ENCODE measurements at places on chromosomes 13 and 19.

- no peaks in the 10 kb centered on the region for H3K27me3 ChIP-seq
- H3K4me1 ChIP-seq = no peaks in the 10 kb centered on the region
- no peak overlapping the region for H3K4me3 ChIP-seq
Observed at GRCh38 chr13:105821337-105821736, 714.1 kb downstream of the EFNB2 start.

DNA sequence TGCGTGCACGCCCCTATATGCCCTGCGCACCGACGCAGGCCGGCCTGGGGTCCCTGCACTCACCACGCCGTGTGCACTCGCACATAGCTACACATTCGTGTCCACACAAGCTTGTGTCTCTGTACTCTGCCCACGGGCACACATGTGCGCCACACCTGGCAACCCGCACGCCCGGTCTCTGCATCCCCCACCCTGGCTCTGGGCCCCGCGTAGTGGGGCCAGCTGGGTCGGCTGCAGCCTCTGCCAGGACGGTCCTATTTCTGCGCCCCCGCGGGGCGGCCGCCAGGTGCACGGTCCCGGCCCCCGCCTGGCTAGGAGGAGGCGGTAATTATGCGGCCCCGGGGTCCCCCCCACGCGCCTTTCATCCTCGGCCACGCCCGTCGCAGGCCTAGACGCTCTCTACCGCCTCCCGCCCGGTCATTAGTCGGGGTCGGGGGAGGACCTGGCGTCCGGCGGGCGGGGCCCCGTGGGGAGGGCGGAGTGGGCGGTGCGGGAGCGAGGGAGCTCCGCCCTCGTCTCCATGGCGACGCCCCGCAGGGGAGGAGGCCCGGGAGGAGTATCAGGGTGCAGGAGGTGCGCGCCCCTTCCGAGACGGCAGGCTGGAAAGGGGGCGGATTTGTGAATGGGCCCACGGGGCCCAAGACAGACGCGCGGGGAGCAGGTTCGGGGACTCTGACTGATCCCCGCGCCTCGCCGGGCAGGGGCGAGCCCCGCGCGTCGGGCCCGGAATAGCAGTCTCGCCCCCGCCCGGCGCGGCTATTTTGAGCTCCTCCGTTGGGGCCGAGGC, 2.8 kb upstream of the CIRBP start:
- H3K36me3 ChIP-seq = no peaks in the 10 kb centered on the region
- peaks cover 76% of the 10 kb centered on the region for H3K4me1 ChIP-seq
- no peaks in the 10 kb centered on the region for H3K27me3 ChIP-seq
- DNase-seq = peak; percentile 83
- H3K27ac ChIP-seq = peak overlapping the region; percentile 84
- peak overlapping the region; percentile 54 for H3K4me3 ChIP-seq

DNA sequence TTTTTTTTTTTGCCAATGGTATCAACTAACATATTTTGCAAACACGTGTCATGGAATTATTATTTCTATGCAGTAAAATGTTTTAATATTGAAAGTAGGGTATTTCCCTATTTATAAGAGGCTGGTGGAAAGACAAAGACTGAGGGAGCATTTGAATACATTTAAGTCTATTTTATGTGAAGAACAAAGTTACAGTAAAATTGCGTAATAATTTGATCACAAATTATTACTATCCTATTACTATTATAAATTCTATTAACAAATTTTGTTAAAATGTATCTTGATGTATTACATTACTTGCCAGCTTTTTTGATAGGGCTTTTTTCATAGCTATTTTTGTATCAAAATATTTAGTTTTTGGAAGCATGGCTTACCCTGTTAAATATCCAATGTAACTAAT, 58.4 kb downstream of the GPC5 start:
- no peaks in the 10 kb centered on the region for H3K27me3 ChIP-seq
- H3K36me3 ChIP-seq = no peaks in the 10 kb centered on the region
- no peak overlapping the region for H3K27ac ChIP-seq
- no peaks in the 10 kb centered on the region for H3K4me1 ChIP-seq
- DNase-seq = no peak

GRCh38 chr19:39377373-39378362, 13.2 kb downstream of the PAF1 start:
- no peak overlapping the region for H3K27ac ChIP-seq
- no peak for DNase-seq
- no peaks in the 10 kb centered on the region for H3K27me3 ChIP-seq

- no peak overlapping the region for H3K4me3 ChIP-seq
- no peaks in the 10 kb centered on the region for H3K36me3 ChIP-seq
- no peaks in the 10 kb centered on the region for H3K4me1 ChIP-seq
Observed at GRCh38 chr13:84776593-84776992, 894.3 kb upstream of the SLITRK1 start.

GRCh38 chr13:84654654-84655275, 772.5 kb upstream of the SLITRK1 start:
- H3K36me3 ChIP-seq = no peaks in the 10 kb centered on the region
- no peak overlapping the region for H3K4me3 ChIP-seq

DNA sequence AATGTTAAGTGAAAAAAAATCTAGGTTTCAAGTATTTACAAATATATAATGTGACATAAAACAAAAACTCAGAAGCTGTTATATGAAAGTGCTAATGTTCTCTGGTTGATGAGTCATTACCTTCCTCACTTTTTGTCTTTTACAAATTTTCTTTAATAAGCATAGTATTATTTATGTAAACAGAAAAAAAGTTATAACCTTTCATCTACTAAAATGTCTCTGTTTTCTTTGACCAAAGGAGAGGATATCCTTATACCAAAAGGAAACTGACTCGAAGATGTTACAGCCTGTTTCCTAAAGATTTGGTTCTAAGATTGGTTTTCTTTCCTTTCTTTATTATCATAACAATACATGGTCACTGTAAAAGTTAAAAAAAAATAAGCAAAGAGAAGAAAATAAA, 38.0 kb downstream of the RCBTB2 start:
- no peak overlapping the region for H3K4me3 ChIP-seq
- H3K36me3 ChIP-seq = no peaks in the 10 kb centered on the region
- no peaks in the 10 kb centered on the region for H3K27me3 ChIP-seq
- peaks cover 47% of the 10 kb centered on the region for H3K4me1 ChIP-seq
- no peak for DNase-seq

- H3K36me3 ChIP-seq = no peaks in the 10 kb centered on the region
- H3K4me3 ChIP-seq = no peak overlapping the region
- H3K27me3 ChIP-seq = no peaks in the 10 kb centered on the region
- H3K27ac ChIP-seq = no peak overlapping the region
- no peaks in the 10 kb centered on the region for H3K4me1 ChIP-seq
Observed at GRCh38 chr13:50740052-50740741, 103.3 kb downstream of the DLEU7 start.

GRCh38 chr19:10260141-10260584, 8.1 kb downstream of the MRPL4 start:
- H3K27me3 ChIP-seq = no peaks in the 10 kb centered on the region
- H3K36me3 ChIP-seq = peaks cover 38% of the 10 kb centered on the region
- H3K4me1 ChIP-seq = peaks cover 4% of the 10 kb centered on the region
- DNase-seq = no peak

DNA sequence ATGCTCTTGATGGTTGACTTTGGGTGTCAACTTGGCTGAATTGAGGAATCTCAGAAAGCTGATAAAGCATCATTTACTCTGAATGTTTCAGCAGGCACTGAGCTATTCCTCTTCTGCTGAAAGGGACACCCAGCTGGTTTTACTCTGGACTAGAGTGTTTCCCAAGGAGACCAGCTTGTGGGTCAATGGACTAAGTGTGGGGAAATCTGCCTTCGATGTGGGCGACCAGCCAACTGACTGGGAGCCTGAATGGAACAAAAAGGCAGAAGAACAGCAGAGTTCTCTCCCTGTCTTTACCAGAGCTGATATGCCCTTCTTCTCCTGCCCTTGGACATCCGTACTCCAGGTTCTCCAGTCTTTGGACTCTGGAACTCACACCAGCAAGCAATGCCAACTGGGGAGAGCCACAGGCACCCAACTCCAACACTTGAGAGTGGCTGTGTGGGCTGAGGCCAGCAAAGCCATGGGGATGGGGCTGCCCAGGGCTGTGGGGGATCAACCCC, 32.2 kb downstream of the MRPL57 start:
- H3K4me3 ChIP-seq = no peak overlapping the region
- no peak for DNase-seq
- H3K4me1 ChIP-seq = no peaks in the 10 kb centered on the region

GRCh38 chr19:1181606-1182005, 7.5 kb upstream of the SBNO2 start:
- no peak overlapping the region for H3K4me3 ChIP-seq
- no peak overlapping the region for H3K27ac ChIP-seq
- no peaks in the 10 kb centered on the region for H3K36me3 ChIP-seq
- peaks cover 2% of the 10 kb centered on the region for H3K27me3 ChIP-seq
- H3K4me1 ChIP-seq = peaks cover 11% of the 10 kb centered on the region

DNA sequence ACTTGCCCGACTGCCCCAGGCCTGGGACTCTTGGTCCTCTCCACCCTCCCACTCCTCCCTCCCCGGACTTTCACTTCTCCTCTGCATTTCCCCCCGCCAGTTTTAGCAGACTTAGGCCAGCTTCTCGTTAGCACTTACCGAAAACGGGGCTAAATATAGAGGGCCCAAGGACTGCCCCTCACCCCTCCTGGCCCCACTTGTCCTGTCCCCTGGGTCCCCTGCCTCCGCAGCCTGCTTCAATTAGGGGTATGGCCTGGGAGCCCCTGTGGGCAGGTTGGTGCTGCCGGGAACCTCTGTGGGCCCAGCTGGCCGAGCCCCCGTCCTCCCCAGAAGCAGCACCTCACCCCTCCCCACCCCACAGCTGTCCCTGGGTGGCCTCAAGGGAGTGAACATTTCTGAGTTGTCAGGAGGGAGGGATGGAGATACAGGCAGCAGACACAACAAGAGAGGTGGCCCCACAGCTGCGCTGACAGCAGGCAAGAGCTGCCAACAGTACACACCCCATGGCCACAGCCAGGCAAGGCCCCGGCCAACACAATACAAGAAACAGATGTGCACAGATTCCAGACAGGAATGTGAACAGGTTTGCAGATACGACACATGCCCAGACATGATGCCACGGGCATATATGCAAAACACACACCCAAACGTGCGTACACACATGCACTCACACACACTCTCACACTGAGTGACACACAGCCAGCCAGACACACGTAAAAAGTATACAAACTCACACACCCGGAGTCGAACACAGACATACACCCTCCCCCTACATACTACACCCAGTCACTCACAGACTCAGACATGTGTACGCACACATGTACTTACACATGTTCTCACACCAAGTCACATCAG, 2.6 kb downstream of the POU2F2 start:
- H3K27ac ChIP-seq = peak overlapping the region; percentile 80
- H3K27me3 ChIP-seq = no peaks in the 10 kb centered on the region
- peaks cover 61% of the 10 kb centered on the region for H3K4me1 ChIP-seq
- DNase-seq = no peak
- H3K4me3 ChIP-seq = peak overlapping the region; percentile 7
- H3K36me3 ChIP-seq = no peaks in the 10 kb centered on the region

- H3K36me3 ChIP-seq = no peaks in the 10 kb centered on the region
- H3K4me1 ChIP-seq = no peaks in the 10 kb centered on the region
- no peak overlapping the region for H3K4me3 ChIP-seq
Observed at GRCh38 chr13:39224671-39225240, 186.5 kb downstream of the NHLRC3 start.

DNA sequence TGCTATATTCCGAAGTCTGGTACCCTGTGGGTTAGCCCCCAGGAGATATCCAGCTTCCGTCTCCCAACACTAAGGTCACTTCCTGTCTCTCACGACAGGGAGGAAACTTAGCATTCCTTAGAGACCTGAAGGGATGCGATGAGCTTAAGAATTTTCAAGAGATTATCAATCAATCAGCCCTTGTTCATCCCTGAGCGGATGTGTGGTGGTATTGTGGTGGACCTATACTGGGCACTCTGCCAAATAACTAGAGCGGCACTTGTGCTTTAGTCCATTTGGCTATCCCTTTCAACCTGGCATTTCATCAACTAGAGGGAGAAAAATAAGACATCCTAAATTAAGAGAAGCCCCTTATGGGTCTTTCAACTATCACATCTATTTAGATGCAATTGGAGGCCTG, 30.9 kb upstream of the ZNF562 start:
- no peak for DNase-seq
- H3K4me1 ChIP-seq = peaks cover 4% of the 10 kb centered on the region
- peaks cover 20% of the 10 kb centered on the region for H3K36me3 ChIP-seq
- H3K27me3 ChIP-seq = no peaks in the 10 kb centered on the region
- H3K4me3 ChIP-seq = no peak overlapping the region

GRCh38 chr19:29001141-29001581, 211.8 kb downstream of the UQCRFS1 start:
- no peak overlapping the region for H3K4me3 ChIP-seq
- DNase-seq = no peak
- H3K36me3 ChIP-seq = peaks cover 18% of the 10 kb centered on the region
- no peaks in the 10 kb centered on the region for H3K4me1 ChIP-seq
- H3K27ac ChIP-seq = no peak overlapping the region
- no peaks in the 10 kb centered on the region for H3K27me3 ChIP-seq

DNA sequence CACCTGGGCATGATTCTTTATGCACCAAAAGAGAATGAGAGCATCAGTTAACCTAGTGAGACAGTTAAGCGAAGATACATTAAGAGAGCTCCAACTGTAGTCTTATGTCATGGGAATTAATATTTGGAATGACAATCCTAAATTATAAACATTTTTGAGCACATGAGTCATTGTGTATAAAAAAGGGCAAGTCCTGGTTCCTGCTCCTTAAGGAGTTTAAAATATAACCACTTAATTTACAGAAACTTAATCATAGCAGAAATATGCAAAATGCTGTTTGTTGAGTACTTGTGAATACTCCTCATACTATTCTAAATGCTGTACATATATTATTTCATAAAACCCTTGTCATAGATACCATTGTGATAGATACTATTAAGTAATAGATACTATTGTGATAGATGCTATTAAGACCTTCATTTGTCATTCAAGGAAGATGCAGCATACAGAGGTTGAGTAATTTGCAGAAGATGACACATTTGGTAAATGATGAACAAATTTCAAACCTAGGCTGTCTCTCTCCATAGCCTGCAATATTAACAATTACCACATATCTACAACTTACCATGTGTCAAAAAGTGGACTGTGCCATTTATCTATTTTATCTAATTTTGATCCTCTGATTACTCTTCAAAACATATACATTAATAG, 301.0 kb downstream of the TBC1D4 start:
- no peaks in the 10 kb centered on the region for H3K36me3 ChIP-seq
- H3K4me3 ChIP-seq = no peak overlapping the region
- DNase-seq = no peak
- no peaks in the 10 kb centered on the region for H3K4me1 ChIP-seq

GRCh38 chr13:90866006-90866405, 481.5 kb upstream of the MIR17HG start:
- H3K4me1 ChIP-seq = no peaks in the 10 kb centered on the region
- no peak overlapping the region for H3K4me3 ChIP-seq
- no peak overlapping the region for H3K27ac ChIP-seq
- H3K36me3 ChIP-seq = no peaks in the 10 kb centered on the region
- DNase-seq = no peak

GRCh38 chr19:1883784-1884183, 1.5 kb downstream of the ABHD17A start:
- no peak for DNase-seq
- peak overlapping the region; percentile 98 for H3K4me3 ChIP-seq
- H3K27ac ChIP-seq = peak overlapping the region; percentile 96
- no peaks in the 10 kb centered on the region for H3K27me3 ChIP-seq
- peaks cover 7% of the 10 kb centered on the region for H3K36me3 ChIP-seq
- peaks cover 22% of the 10 kb centered on the region for H3K4me1 ChIP-seq

Measured in naive thymus-derived CD8-positive, alpha-beta T cell (primary cell).